ENCODE measurements at places on chromosomes 2 and 18.

DNA sequence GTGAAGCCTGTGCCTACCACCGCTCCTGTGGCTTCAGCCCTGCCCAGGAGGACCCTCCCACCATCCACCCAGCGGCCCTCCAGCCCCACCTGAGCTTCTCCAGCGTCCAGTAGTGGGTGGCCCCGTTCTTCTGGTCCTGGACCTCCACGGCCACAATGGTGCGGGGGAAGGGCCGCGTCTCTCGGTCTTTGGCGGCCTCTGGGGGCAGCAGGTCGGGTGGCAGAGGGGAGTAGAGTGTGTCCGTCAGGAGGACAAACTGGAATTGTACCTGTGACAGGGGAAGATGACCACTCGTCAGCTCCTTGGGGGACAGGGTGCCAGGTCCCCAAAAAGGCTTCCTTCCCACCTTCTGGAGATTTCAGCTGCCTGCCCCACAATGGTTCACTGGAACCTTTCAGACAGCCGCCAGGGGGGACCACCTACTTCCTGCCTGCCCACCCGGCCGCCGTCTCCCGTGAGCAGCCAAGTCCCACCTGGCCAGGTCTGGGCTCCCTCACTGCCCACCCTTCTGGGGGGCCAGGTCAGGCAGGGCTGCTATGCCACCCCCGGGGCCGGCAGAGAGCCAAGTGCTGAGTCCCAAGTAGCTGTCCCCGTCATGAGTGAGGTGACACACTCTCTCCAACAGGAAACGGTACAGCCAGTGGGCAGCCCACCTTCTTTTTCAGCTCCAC lies 59.3 kb downstream of the KIF1A start:
- DNase-seq, result no peak

GRCh38 chr2:13009027-13009642 lies 292.4 kb downstream of the TRIB2 start:
- no peak for DNase-seq

- DNase-seq, result no peak
These were observed 15.8 kb downstream of the INPP5D start for GRCh38 chr2:233075966-233076339.

GRCh38 chr2:96072746-96073145 lies 38.0 kb upstream of the GPAT2 start:
- no peak for DNase-seq

- no peak for DNase-seq
These were observed 35.8 kb downstream of the TCF7L1 start for GRCh38 chr2:85168942-85169341.

DNA sequence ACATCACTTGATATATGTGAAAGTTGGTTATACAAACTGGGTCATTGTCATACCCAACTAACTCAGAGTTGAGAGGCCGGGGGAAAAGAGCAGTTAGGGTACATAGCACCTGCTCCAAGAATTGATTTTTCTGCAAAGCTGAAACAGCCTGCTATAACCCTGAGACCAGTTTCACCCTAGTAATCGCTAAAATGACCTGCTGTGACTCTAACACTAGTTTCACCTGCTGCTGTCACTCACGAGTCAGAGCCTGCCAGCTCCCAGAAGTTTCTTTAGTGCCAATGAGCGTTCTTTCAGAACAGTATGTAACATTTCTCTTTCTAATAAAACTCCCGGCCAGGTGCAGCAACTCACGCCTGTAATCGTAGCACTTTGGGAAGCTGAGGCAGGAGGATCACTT lies 28.0 kb downstream of the SRSF7 start:
- DNase-seq, result no peak

DNA sequence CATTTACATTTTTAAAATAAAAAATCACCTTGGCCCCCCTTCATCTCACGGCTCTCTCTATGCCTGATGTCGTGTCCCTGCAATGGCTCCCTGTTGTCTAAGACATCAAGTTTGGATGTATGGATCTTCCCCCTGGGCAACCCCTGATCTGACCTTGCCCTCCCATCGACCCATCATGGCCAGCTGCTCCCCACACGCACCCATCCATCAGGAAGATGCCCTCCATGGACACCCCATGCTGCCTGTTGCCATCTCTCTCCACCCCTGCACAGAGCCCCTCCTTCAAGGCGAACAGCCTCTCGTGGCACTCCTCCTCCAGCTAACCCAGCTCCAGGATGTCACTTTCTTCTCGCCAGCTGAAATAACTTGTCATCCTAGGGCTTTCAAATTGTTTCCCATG lies 59.5 kb downstream of the DPYSL5 start:
- no peak for DNase-seq

DNA sequence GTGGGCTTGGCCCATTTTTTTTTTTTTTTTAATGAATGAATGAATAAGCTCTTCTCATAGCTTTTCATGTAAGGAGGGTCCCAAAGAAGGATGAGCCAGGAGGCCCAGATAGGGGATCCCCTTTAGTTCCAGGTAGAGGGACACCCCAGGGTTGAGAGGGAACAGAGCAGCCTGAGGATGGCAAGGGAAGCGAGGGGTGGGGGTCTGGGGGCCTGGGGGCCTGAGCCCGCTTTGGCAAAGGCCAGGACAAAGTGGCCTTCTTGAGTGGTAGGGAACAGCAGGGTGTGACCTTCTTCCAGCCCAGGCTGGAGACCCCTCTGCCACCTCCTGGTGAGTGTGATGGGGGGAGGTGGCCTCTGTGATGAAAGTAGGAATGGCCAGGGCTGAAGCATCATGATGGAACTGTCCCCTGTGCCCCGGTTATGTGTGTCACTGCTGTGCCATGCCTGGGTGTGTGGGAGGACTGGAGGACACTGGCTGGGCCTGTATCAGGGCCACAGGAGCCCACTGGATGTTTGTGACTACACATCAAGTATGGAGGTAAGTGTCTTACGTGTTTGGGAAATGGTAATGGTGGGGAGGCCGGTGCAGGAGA lies 263.5 kb upstream of the HDAC4 start:
- DNase-seq, result no peak

DNA sequence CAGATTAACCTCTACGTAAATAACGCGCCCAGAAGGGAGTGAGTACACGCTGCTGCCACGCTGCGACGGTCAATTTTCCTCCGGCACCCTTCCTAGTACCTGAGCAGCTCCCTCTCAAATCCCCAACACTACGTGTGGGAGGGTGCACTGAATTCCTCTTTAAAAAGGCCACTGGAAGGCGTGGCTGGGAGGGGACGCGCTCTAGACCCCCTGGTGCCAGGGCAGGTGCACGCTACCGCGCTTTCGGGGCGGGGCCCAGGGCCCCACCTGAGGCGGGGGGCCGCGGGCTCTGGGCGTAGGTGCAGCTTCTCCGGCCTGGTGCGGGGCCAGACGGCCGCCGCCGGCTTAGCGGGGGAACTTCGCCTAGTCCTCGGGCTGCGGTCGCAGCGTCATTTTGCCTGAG lies 668 bp upstream of the ANKRD12 start:
- DNase-seq, result peak; percentile 3

DNA sequence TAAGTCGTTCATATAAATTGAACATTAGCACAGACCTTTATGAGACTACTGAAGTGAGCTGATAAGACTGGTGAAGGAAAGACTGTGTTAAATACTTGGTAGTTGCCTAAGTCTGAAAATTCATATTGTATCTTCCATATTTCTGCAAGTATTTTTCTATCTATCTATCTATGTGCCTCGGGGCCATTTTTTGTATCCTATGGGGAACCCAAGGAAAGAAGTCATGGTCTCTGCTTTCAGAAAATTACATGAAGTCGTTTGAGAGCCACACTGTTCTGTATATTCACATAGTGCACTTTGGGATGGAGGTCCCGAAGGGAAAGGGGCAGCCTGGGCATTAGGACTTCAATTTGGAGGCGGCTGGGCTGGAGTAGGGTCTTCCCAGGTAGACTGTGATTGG lies 89.6 kb downstream of the EPAS1 start:
- DNase-seq, result no peak

DNA sequence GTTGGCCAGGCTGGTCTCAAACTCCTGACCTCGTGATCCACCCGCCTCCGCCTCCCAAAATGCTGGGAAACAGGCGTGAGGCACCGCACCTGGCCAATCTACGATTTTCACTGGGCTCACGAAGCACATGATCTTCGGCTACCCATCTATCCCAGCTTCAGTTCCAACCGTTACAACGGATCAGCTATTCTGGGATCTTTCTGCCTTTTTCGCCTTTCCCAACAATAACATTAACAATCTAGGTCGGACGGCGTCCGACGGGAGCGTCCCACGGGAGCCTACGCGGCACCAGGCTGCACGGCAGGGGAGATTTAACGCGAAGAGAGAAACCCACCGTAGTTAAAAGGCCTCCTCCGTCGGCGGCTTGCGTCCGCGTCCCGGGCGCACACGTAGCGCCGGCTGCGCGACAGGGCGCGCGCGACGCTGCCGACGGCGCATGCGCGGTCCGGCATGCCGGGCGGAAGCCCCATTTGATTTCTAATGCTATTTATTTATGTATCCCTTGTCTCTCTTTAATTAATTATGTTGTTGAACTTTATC lies at the start of gene MSL3B:
MSL3B (minus strand) TSS at position 394 of the 540 bp plus-strand sequence.
- DNase-seq, result no peak

GRCh38 chr2:142323206-142323605 lies 192.4 kb upstream of the LRP1B start:
- DNase-seq, result no peak

- DNase-seq, result no peak
These were observed 3.0 kb downstream of the SLC35F6 start for GRCh38 chr2:26767129-26767528.

DNA sequence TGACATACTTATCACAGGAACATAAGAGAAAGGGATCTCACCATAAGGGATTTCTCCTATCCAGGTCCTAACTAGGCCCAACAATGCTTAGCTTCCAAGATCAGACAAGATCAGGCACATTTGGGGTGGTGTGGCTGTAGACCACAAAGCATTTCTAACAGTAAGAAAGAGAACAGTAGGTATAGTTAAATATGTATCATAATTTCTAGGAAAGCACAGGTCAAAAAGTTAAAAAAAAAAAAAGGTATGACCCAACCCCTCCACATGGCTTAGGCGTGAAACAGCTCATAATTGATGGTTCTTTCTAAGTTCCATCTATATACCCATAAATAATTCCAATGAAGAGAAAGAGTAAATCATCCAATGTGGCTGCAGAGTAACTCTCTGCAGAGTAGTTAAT lies 6.9 kb downstream of the PRKD3 start:
- no peak for DNase-seq
